ENCODE measurements at places on chromosomes 2 and 18. TPM values are rescaled to one million over a fixed set of nuclear protein-coding genes. Genes with fewer than 3 reads are reported as not detected.

RTP5 gene
- not detected for total RNA-seq

DNA sequence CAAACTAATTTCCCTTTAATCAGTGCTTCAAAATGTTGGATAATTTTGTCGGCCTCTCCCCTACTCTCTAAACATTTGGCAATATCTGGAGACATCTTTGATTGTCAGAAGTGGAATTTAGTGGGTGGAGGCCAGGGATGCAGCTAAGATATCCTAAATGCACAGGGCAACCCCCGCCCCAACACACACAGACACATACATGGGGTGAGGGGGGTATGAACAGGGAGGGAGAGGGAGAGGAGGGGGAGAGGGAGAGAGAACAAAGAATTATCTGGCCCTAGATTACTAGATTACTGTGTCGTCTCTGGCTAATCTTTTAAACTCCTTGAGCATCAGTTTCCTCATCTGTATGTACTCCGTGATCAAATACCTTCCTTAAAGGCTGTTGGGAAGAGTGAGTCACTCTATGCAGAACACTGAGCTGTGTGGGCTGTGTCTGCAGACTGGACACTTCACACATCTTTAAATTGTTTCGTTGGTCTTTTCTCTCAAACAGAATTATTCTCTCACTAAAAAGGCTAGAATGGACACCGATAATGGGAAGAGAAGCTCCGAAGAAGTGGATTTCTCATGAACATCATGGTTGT lies 2.9 kb downstream of the RNF149 start:
- DNase-seq: no peak

DNA sequence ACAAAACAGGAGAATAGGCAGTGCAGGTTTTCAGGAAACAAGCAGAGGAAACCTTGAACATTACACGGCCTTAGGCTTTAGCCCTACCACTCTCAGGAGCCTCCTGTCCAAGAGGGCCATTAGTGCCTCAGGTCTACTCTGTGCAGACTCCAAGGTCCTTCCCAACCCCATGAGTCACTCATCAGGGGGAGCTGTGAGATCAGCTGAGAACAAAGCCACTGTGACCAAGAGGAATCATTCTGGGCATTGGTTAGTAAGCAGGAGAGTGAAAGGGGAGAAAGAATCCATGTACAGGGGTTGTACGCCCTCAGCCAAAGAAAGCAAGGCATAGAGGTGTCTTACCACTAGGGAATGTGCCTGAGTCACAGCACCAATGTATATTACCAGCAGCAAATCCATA lies 680.3 kb downstream of the DPP10 start:
- no peak for DNase-seq

- DNase-seq: no peak
These were observed 66.8 kb upstream of the RIOK3 start for GRCh38 chr18:23386317-23386716.

DNA sequence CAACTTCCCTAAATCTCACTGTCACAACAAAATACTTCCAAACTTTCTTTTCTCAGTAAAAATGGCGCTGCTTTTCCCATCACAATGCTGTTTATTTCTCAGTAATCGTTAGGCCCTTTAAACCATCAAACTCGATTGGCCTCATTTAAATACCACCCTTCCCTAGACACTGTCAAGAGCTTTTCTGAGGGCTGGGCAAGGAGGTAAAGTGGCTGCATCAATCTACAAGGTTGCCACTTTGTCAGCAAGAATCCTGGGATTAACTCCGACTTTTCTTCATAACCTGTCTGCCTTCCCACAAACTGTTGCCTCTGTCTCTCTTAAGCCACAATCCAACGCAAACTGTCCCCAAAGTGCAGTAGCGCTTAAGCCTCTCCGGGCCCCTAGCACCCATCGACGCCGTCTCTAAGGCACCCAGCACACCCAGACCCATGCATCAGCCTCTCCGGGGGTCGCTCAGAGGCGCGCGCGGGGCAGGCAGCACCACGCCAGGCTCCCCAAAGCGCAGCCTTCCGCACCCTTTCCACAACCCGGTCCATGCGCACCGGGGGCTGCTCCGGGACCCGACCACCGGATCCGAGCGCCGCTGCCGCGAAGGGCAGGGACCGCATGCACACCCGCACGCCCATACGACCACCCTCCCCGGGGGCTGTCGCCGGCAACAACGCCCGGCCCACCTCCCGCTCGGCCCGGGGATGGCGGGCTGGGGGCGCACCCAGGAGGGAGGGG lies 683 bp downstream of the MBOAT2 start:
- DNase-seq: no peak

- peak; percentile 24 for DNase-seq
These were observed 20.9 kb downstream of the ITM2C start for GRCh38 chr2:230885463-230886130.

DNA sequence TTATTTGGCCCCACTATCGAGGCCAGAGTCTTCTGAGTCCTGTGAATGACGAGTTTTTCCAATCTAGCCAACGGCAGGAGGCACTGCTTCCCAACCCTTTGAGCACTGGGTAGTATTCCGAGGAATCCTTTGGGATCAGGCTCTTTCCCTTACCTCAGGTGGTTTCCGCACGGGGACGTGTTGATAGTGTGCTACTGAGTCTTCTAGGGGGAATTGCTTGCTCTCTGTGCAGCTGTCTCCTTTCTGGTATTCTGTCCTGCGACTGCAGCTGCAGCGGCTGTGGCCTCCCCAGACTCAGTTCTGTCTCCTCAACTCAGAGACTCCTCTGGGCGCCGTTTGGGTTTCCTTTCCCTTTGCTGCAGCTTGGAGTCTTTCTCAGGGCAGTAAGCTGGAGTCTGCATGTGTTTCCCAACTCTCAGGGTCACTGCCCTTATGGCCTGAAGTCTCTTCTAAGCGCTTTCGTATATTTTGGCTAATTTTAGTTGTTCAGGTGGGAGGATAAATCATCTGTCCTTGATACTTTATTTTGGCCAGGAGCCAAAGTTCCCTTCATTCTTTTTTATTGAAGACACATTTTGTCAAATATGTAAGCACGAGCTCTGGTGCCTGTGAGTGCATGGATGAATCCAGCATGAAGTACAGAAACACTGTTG lies 118.4 kb downstream of the MAP4K4 start:
- DNase-seq: no peak
